SK-N-SH (cell line): ENCODE measurements at places on chromosomes 12 and 14.

DNA sequence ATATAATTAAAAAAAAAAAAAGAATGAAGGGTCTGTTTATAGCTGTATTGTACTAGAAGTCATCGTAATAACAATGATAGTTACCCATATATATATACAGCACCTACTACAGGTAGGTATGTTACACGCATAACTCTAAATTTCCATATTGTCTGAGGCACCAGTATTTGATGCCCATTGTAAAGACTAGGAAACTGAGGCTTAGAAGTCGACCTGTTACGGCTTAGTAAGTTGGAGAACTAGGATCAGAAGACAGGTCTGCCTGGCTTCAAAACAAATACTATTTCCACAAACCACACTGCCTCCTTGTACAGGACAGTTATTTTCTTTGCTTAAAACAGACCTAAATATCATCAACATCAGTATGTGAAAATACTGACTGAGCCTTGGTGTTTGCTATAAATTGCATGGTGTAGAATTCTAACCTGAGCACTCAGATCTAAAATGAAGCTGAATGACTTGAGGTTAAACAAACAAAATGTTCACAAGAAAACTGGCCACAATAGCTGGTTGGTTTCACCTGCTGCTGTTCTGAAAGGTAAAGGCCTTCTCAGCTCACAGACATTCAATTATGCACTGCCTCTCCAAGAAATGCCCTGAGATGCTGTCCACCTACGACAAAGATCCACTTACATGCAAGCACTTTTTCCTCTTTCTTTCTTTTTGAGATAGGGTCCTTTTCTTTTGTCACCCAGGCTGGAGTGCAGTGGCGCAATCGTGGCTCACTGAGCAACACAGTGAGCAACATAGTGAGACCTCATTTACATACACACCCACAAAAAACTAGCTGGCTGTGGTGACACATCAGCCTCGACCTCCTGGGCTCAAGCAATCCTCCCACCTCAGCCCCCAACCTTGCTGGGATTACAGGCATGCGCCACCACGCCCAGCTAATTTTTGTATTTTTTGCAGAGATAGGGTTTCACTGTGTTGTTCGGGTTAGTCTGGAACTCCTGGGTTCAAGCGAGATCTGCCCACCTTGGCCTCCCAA, 35.7 kb downstream of the SSH1 start:
- no peak for DNase-seq

DNA sequence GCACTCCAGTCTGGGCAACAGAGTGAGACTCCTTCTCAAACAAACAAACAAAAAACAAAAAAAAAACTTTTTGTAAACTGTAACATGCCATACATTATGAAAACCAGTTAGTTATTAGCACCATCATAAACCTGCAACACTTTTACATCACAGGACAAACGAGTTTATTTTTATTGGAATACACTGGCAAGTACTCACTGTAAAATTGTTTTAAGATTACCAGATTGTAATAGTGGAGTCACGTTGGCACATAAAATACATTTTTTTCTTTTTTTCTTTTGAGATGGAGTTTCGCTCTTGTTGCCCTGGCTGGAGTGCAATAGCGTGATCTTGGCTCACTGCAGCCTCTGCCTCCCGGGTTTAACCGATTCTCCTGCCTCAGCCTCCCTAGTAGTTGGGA, 15.7 kb downstream of the FKBP3 start:
- DNase-seq = no peak

GRCh38 chr14:74349757-74350156, 1.5 kb downstream of the VRTN start:
- DNase-seq = no peak

DNA sequence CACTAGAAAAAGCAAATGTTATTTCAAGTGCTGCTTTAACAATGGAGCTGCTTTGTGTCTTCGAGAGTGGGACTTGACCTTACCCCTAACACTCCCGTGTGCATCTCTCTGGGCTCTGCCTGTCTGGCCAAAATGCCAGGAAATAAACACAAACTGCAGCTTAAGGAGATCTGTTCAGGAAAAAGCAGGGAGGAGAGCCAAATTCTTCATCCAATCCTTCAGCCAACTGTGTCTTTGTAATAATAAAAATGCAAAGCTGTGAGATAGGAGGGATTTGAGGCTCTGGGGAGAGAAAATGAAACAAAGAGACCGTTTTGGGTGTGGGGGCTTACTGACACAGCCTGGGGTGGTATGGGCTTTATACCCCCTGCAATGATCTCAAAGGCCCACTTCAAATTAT, 85.8 kb upstream of the WSCD2 start:
- no peak for DNase-seq

GRCh38 chr14:105589161-105589925, 63.0 kb downstream of the TMEM121 start:
- no peak for DNase-seq
